NCI-H510A treated with DMSO at 0.1 percent for 48 hours (cell line): ENCODE measurements at places on chromosomes 5 and 9.

GRCh38 chr5:76325326-76325725 is 77.8 kb upstream of the IQGAP2 start:
- DNase-seq, result no peak

GRCh38 chr9:130895481-130896232 is 955 bp downstream of the QRFP start:
- no peak for DNase-seq

DNA sequence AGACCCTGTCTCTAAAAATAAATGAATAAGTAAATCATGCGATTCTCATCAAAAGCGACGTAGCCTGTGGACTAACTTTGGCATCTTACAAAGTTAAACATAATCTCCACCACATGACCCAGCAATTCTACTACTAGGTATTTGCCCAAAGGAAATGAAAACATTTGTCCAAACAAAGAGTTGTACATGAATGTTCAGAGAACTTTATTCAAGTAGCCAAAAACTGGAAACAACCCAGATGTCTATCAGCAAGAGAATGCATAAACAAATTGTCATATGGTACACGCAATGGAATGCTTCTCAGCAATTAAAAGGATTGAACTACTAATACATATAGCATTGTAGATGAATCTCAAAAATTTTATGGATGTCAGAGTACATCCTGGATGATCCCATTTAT is 82.6 kb downstream of the ADRB2 start:
- DNase-seq, result no peak

- DNase-seq, result no peak
Measured at GRCh38 chr9:127159949-127160610, 37.6 kb upstream of the ANGPTL2 start.

- DNase-seq, result no peak
Measured at GRCh38 chr5:122756264-122756911, 18.5 kb upstream of the SNX2 start.

DNA sequence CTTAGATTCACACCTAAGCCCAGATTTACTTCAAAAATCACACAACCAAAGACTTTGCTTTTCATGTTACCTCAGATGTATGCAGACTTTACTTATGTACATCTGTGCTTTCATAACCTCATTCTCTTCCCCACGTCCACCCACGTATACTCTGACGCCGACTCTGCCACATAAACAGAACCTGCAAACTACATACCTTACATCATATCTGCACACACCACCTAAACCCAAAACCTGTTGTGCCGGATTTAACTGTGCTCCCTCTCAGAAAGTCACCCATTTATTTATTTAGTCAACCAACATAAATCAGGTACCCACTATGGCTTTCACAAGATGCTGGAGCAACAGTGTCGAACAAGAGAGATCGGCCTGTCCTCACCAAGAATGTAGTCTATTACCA is 1.0 kb upstream of the DPYSL3 start:
- DNase-seq, result peak; percentile 5

- no peak for DNase-seq
Measured at GRCh38 chr5:120152472-120152871, 311.6 kb upstream of the PRR16 start.

- no peak for DNase-seq
Measured at GRCh38 chr5:28714907-28715698, 1676.7 kb upstream of the CDH9 start.

DNA sequence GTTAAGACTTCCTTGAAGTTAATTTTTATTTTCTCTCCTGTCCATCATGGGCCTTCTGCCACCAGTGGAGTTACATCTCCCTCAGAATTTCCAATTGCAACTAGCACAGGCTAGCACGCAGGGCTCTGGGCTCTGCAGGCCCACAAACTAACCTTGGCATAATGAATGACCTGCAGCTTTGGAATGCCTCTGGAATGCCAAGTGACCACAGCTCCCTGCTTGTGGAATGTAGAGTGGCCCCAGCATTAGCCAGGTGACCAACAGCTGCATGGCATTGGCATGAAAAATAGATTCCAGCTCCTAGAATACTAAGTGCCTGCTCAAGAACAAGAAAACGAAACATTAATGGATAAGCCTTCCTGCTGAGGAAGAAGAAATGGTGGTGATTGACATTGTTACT is 726.1 kb downstream of the BRINP1 start:
- no peak for DNase-seq

DNA sequence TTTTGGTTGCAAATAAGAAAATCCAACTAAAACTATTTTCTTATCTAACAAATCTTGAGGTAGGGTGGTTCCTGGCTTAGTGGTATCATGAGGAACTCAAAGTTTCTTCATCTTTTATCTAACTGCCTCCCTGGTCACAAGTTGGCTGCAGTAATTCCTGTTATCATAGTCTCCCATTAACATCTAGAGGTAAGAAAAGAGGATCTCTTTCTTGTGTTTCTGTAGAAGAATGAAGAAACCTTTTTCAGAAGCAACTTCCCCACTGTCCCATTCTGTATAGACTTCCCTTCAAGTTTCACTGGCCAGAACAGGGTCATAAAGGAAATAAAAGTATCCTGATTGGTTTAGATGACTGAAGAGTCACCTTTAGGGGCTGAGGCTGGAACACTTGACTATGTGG is 81.8 kb upstream of the ELL2 start:
- DNase-seq, result no peak

DNA sequence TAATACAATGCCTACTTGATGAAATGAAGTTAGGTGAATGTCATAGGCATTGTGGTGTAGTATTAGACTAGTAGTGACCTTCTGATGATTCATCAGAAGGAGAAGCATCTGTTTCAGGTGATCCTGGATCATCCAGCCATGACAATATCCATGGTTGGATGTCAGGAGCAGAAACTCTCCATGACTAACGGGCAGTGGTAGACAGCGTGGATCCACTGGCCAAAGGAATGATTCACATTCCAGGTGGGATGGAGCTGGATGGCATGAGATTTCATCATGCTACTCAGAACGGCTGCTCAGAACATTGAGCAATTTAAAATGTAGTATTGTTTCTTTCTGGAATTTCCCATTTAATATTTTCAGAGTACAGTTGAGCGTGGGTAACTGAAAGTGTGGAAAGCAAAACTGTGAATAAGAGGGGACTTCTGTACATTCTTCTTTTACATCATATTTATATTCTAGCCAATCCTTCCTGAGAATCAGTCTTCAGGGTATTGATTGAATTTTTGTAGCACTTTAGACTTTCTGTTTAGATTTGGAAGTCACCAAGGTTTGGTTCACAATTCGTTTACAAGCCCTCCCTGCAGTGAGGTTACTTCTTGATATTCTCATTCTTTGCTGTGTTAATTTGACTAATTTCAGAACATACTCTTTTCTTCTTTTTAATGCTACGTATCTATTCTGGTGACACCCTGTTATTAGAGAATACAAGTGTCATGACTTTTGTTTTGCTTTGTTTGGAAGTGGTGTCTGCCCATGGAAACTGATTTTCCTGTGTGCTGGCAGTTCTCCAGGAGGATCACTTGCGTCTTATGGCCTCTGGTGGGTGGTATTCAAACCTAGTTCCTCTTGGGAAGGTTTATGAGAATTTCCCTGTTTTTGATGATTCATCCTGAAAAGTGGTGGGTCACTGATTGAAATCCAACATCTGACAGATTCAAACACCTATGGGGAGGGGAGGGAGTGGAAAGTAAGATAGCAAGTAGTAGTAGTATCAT is 12.2 kb upstream of the CLINT1 start:
- no peak for DNase-seq

DNA sequence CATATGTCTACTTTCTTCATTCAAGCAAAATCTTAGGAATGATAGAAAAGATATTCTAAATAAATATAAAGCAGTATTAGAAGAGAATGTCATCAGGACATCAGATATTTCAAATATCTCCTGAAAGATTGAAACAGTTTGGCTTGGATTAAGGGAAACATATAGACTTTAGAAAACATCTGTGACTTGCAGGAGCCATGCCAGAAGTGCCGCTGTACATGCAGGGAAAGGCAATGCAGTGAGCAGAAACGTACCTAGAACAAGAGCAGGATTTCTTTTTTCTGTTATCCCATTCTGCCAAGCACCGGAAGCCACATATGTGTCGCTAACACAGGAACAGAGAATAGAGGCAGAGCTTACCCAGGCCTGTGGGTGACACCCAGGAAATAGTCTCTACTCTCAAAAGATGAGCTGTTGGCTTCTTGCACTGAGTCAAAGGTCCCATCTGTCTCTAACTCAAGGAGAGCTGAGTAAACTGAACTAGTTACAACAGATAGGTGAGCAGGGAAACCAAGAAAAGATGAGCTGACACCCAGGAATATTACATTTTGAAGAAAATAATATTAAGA is 5.8 kb downstream of the ADAMTS19 start:
- DNase-seq, result no peak

GRCh38 chr5:38739011-38739704 is 106.7 kb upstream of the OSMR start:
- DNase-seq, result peak; percentile 16

GRCh38 chr9:136242918-136243525 is 2.6 kb downstream of the QSOX2 start:
- DNase-seq, result no peak

DNA sequence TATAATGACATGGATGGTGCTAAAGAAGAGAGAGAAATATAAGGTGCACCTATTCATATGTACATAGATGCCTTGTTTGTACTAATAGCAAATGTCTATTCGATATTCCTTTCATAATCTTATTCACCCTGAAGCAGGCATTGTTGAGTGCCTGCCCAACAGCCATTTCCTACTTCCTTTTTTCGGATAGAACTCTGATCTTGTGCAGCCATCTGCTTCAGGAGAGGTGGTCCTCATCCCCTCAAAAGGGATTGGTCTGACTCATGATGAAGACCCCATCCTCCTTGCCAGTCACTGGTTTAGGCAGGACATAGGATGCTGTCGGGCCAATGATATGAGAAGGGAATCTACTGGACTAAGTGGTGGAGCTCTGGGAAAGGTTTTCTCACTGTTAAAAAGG is 8.4 kb upstream of the RANBP3L start:
- DNase-seq, result no peak

DNA sequence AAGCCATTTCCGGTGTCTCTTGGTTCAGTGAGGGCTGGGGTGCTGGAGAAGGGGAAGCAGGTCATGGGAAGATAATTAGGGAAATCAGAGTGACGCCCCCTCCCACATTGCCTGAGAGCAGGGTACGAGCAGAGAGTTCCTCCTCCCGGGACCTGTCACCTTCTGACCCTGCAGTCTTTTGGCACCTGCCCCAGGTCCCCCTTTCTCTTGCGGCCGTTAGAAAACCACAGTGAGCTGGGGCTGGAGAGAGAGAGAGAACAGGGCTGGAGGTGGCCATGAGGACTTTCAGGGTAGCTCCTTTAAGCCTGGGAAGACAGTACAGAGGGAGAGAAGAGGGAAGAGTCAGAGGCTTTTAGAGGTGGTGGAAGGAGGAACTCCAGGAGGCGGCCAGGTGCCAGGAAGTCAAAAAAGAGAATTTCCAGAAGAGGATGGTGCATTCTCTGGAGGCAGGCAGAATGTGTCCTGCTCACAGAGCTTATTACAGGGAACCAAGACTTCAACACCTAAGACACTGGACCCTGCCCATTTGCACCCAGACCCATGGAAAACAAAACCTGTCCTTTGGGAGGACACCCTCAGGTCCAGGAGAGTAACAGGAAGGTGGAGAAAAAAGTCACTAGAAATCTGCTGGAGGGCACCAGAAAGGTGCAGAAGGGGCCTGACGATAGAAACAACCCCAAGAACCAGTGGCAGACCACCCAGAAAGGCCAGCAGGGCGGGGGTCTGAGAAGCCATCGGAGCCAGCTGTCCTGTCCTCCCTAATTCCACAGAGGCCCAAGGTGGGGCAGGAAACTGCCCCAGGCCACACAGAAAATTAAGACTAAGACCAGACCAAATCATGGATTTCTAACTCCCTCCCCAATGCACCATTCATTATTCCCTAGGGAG is 6.5 kb upstream of the ACSL6 start:
- DNase-seq, result no peak

- DNase-seq, result no peak
Measured at GRCh38 chr9:129868023-129868871, 33.0 kb downstream of the USP20 start.

DNA sequence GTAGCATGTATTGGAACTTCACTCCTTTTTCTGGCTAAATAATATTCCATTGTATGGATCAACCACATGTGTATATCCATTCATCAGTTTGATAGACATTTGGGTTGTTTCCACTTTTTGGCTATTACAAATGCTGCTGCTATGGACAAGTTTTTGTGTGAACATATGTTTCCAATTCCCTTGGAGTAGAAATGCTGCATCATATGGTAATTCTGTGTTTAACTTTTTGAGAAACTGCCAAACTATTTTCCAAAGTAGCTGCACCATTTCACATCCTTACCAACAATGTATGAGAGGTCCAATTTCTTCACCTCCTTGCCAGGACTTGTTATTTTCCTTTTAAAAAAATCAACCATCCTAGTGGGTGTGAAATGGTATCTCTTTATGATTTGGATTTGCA is 8.4 kb downstream of the FRRS1L start:
- DNase-seq, result no peak

- no peak for DNase-seq
Measured at GRCh38 chr5:128315671-128316070, 222.4 kb downstream of the FBN2 start.

DNA sequence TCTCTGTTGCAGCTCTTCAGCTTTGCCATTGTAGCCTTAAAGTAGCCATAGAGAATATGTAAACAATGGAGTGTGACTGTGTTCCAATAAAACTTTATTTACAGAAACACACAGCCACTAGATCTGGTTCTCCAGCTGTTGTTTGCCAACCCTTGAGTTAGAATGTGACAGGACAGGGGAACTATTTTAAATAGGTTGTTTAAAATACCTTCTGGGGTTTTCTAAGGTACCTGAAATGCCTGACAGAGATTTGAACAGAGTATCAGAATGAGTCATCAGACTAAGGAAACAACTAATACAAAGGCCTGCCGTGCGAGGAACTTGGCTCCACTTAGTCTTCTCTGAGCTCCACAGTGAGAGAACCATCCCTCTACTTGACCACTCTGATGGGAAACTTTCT is 85.4 kb downstream of the HSD17B4 start:
- DNase-seq, result no peak

DNA sequence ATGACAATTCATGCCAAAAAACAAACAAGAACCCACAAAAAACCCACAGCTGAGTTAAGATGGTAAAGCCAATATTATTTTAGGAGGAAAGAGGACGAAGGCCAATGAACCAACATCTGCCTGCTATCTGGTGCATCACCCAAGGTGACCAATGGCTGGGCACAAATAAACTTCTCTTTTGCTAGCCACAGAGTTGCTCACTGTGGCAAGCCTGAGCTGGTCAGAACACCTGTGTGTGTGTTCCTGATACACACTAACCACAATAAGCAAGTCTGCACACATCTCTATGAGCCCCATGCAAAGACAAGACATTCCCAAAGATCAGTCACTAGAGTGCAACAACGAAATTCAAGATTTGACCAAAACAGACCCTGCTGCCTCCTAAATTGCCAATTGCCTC is 63.1 kb downstream of the RNF38 start:
- DNase-seq, result no peak

DNA sequence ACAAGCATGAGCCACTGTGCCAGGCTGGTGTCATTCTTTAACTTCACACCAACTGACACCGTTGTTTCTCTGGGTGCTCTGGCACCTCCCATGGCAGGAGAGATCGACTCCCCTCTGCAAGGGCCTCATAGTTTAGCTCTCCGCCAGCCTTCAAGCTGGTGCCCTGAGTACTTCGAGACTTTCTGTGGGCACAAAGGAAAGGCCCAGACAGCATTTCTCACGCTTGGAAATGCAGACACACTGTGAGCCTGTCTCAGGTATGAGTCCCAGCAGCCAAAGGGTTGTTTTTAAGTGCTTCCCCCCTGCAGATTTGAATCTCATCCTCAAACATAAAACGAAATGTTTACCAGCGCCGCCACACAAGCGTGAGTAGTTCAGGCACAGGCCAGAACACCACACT is 11.1 kb upstream of the TCF7 start:
- no peak for DNase-seq

- DNase-seq, result no peak
Measured at GRCh38 chr9:131706608-131706970, 33.3 kb downstream of the RAPGEF1 start.
